ENCODE measurements at places on chromosomes 7 and 10.

GRCh38 chr7:77831481-77831880 lies 32.9 kb downstream of the PHTF2 start:
- DNase-seq: no peak

GRCh38 chr7:157547102-157547501 lies 210.3 kb downstream of the DNAJB6 start:
- DNase-seq: no peak

GRCh38 chr10:74917481-74918077 lies 91.2 kb downstream of the KAT6B start:
- peak; percentile 7 for DNase-seq

DNA sequence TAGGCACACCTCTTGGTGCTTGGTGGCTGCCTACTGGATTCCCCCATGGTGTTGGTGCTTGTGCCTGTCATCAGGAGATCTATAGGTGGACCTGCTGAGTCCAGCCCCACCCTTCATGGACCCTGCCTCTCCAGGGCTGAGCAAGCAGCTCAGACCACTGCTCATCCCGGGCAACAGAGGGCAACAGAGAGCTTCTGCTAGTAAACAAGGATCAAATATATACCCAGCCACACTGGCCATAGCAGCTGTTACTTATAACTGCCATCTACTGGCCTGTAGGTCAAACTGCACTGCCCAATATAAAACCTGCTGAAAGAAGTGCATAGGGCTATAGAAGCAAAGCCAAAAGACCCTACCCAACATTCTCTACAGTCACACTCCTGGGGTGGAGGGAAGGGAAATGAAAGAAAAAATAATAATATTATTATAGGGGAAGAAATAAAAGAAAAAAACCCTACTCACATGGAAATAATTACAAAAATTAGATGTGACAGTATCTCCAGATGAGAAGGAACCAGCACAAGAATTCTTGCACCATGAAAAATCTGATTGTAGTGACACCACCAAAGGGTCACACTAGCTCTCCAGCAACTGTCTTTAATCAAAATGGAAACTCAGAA lies 54.9 kb upstream of the ZNF800 start:
- peak; percentile 23 for DNase-seq

- DNase-seq: no peak
Observed at GRCh38 chr7:1104516-1105179, 16.7 kb downstream of the GPER1 start.

GRCh38 chr7:82419200-82419599 lies 24.4 kb downstream of the CACNA2D1 start:
- DNase-seq: peak; percentile 4

DNA sequence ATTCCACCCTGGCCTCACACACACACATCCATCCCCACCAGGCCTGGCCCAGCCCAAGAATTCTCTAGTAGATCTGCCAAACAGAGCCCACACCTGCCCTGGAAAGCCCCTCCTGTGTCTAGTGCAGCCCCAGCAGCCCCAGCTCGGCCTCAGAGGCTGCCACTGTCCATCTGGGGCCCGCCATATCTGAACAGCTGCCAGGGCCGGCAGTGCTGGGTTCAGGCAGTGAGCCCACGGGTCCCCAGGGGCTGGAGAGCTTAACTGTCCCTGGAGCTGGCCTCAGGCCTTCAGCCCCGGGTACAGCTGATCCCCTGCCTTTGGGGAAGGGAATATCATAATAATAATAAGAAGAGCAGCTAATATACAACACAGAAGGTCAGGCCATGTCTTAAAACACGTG lies 574 bp downstream of the MYL10 start:
- DNase-seq: no peak

DNA sequence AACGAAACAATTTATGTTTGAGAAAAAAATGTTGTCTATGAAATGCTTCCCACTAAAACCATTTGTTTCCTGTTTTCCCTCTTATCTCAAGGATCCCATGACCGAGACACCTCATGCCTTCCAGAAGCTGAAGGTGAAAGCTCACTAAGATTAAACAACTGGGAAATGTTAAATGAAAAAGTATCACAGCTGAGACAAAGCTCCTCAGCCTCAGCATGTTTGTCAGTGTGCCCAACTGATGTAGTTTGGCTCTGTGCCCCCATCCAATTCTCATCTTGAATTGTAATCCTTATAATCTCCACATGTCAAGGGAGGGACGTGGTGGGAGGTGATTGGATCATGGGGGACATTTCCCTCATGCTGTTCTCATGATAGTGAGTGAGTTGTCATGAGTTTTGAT lies 327.3 kb downstream of the HTR7 start:
- no peak for DNase-seq

- no peak for DNase-seq
Observed at GRCh38 chr7:12768948-12769347, 81.5 kb downstream of the ARL4A start.

DNA sequence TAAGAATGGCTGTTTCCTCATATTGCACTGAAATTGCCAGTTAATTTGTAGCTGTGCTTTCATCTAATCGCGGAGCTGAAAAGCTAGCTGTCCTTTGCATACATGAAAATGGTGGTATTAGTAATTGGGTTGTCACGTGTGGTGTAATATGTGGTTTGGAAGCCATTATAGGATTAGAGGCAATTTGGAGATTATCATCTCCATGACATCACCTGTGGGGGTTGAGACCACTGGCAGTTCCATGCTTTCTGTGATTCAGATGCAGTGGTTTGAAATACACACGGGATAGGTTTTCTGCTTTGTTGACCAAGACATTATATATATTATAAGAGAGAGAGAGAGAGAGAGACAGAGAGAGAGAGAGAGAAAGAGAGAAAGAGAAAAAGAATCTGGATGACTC lies 180.8 kb downstream of the RAB11FIP2 start:
- no peak for DNase-seq

DNA sequence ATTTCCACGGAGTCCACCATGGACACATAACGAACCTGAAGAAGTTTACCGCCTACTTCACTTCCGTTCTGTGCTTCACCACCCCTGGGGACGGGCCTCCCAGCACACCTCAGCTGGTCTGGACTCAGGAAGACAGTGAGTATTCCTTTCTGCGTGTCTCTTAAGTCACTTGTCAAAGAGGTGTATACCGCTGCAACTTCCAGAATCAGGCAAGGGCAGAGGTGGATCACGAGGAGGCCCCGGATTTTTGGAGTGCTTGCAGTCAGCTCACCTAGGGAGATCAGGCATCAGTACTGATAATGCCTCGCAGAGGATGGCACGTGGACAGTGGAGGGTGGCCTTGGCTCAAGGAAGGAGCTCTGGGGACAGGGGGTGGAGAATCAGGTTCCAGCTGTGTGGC lies 630.4 kb upstream of the FOXK1 start:
- DNase-seq: no peak

DNA sequence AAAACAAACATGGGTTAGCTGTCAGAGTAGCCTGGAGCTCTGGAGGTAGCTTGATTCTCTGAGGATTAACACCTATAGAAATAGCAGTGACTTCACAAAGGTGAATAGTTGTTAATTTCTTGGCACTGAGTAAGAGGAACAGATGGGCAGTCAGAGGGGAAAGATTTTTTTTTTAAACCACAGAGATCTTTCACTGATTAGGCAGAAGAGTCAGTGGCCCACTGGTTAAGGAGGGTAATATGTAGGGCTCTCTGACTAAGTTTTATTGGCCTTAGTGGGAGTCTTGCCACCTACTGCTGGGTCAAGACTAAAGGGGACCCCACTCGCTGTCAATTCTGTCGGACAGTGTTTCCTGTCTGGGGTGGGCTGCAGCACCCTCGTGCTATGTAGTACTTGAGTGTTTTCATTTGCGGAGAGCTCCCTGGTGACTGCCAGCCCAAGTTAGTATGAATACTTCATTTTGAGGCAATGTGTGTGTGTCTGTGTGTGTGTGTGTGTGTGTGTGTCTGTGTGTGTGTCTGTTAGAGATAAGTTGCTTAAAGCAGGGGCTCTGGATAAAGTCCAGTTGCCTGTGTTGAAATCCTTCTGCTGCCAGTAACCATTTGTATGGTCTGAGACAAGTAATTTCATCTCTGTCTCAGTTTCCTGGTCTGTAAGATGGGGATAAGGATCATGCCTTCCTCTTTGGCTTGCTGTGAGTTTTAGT lies 145.2 kb downstream of the ARID5B start:
- DNase-seq: no peak

GRCh38 chr10:83076443-83076842 lies 1062.9 kb upstream of the GHITM start:
- no peak for DNase-seq

- no peak for DNase-seq
Observed at GRCh38 chr10:123367195-123367594, 213.0 kb downstream of the BUB3 start.

All from kidney capillary endothelial cell (primary cell).